DMS 273 treated with DMSO at 0.1 percent for 48 hours (cell line): ENCODE measurements at places on chromosomes 12 and 14.

- DNase-seq = no peak
Observed at GRCh38 chr14:93708311-93708734, 80.0 kb downstream of the PRIMA1 start.

DNA sequence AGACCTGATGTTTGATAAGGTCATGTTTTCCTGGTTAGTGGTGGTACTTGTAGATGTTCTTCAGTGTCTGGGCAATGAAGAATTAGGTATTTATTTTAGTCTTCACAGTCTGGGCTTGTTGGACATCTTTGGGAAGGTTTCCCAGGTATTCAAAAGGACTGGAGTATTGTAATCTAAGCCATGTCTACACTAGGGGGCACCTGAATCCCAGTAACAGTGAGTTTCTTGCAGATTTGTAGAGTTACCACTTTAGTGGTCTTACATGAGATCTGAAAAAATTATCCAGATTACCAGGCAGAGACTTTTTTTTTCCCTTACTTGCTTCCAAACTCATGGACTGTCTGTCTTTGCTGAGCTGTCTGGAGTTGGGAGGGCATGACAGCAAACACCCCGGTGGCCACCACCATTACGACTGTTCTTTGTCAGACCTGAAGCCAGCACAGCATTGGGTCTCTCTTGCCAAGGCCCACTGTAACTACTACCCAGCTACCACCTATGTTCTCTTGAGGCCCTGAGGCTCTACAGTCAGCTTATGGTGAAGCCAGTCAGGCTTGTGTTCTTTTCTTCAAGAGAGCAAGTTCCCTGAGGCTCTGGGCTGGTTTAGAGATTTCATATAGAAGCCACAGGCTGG is 820.7 kb upstream of the FBXO33 start:
- no peak for DNase-seq

GRCh38 chr12:128817111-128818015 is 6.4 kb downstream of the SLC15A4 start:
- no peak for DNase-seq

DNA sequence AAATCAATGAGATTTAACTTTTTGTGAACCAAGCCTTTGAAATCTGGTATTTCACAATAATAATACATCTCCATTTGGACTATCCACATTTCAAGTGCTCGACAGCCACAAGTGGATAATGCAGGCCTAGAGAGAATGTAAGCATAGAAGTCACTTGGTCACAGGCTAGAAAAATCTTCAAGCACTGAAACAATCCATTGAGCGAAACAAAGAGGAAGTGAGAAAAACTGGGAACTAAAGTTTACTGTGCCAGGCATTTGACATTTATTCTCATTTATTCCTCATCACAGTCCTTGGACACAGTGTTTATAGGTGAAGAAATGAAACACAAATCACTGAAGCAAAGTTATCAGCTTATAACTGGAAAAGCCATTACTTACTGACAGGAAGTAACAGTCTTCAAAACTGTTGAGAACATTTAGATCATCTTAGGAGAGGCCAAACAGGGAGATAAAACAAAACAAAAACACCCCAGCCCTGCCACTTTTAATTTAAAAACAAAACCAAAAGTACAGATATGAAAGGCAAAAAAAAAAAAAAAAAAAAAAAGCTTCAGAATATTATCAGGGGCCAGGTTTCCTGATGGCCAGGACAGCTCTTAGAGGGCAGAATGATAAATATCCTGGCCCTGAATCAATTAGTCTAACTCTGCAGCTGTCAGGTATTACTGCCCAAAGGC is 29.2 kb downstream of the GNS start:
- peak; percentile 70 for DNase-seq

DNA sequence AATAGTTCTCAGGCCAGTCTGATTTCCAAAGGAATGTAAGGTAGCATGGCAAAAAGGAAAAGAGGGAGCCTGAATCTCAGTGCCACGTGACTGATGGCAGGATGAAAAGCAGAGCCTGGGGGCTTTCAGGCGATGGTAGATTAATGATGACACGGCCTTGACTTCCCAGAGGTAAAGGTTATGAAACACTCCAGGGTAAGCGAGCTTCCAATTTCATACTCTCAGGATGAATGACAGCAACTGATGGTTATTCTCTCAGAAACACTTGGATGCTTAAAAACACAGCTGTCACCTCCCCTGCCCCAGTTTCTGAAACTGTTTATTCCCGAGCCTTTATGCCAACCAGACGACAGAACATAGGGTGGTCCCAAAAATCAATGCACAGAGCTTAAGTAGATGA is 28.8 kb downstream of the GDF11 start:
- DNase-seq = no peak

- DNase-seq = no peak
Observed at GRCh38 chr14:38171197-38171596, 36.5 kb upstream of the SSTR1 start.

DNA sequence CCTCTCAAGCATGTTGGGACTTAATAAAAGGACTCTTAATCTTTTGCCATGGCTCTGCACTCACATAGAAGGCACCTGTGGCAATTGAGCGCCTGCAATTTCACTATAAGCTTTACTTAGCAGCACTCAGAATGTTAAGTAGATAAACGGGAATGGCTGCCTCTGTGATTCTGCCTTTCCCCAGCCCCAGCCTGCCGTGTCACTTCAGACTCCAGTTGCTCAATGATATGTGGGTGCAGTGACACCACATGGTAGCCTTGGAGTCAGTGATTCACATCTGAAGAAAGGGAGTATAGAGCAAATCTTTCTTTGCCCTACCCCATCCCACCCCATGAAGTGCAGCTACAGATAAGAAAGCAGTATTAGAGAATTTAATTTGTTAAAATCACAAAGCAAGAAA is 96.1 kb downstream of the ZFC3H1 start:
- DNase-seq = no peak

GRCh38 chr14:80404413-80404812 is 193.1 kb upstream of the DIO2 start:
- DNase-seq = no peak

DNA sequence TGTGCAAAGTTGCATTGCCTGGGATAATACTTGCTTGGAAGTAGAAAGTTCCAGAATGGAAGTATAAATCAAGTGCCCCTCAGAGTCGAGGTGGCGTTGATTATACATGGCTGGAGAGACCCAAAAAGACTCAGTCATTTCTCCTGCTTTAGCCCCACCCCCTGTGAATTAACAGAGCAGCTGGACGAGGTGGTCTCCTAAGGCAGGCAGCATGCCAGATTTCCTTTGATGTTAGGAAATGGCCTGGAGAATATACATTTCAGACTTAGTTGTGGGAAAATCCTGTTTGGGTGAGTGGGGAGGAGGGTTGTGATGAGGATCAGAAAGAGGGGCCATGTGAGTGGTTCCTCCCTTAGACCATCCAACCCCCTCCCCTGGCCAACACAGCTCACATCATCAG is 406.1 kb upstream of the TMPO start:
- DNase-seq = peak; percentile 48

DNA sequence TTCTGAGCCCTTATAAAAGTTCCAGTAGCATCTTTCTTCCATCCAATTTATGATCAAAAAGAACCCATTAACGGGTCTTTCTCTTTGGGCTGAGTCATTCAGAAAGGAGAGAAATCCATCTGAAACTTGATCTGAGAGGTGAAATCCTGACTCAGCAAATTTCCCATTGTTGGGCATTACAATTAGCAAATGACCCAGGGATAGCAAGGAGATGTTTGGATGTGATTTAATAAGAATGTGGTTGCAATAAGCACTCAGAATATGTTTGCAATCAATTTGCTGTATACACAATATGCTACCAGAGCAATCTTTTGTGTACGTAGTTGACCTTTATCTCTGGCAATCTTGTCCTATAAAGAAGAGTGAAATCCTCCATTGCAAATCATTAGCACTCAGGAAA is 122.7 kb downstream of the CCDC60 start:
- no peak for DNase-seq

DNA sequence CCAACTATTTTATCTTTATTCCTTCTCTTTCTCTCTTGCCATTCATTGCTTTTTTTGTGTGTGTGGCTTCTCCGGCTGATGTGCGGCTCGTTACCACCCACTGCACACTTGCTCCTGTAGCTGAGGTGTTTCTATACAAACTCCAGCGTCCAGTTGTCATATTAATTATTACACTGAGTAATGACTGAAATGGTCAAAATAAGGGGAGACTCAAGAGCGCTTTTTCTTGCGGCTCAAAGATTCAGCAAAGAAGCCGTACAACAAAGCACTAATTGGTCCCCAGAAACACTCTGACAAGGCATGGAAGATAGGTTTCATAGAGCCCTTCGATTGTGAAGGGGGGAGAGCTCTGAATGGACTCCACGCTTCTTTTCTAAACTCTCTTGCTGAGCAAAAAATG is 5.6 kb upstream of the ASCL1 start:
- DNase-seq = no peak

- no peak for DNase-seq
Observed at GRCh38 chr12:123010681-123011080, 30.2 kb downstream of the ARL6IP4 start.

DNA sequence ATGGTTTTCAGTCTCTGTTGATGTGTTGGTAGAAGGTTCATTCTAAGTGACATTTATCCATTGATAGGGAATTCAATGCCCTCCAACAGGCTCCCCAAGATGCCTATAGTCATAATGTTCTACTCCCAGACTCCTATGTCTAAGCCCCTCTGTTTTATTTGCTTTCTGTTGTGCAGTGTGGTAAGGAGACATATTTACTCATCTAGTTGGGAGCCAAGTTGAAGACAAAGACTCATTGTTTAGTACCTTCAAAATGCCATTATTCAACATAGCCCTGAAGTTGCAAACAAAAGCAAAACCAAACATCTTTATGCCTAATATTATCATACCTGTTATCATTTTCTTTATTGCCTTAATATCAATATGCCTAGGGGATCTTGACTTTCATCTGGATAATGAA is 302.1 kb downstream of the RMST start:
- no peak for DNase-seq

GRCh38 chr12:74598819-74599218 is 61.2 kb downstream of the ATXN7L3B start:
- no peak for DNase-seq

DNA sequence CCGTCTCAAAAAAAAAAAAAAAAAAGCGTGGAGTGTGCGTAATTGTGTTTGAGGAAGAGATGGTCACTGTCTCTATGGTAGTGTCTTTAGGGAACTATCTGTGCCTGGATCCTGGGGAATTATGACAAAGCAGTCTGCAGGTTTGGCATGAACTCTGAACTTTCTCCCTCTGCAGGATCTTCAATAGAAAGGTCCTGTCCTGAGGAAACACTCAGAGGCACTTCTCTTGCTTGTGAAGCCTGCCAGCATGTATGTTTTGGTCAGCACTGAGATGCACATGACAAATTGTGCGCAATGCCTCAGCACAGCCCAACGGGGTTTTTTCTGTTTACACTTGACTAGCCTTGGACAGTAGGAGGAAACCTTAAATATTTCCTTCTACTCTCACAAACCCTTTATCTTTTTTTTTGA is 46.6 kb downstream of the ATF7 start:
- DNase-seq = no peak

- no peak for DNase-seq
Observed at GRCh38 chr12:25659621-25660020, 106.5 kb upstream of the LMNTD1 start.
